T-helper 17 cell (primary cell): ENCODE measurements at places on chromosomes 16 and 17.
A peak's percentile ranks its signal among the peaks of the same experiment; 100 is the strongest.

DNA sequence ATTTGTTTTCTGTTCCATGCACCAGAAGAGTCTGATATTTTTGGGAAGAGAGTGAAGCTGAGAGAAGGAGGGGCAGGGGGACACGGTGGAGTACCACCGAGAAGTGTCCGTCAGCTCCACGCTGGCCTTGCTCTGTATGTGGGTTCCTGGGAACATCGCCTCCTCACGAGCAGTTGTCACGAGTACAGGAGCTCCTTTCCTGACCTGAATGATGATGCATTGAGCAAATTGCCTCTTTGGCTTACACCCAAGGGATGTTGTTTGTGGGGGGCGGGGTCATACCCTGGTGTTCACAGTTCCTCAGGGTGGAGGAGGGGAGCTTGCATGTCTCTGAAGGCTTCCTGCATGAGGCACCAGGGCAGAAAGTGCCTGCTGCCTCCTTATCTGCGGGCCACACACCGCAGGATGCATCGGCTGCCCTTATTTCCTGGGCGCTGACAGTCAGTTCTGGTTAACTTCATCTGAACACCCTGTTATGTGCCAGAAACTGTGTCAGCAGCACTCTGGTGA is 36.2 kb downstream of the RGS9 start:
- no peaks in the 10 kb centered on the region for H3K36me3 ChIP-seq
- no peak overlapping the region for H3K27ac ChIP-seq
- H3K4me1 ChIP-seq = peaks cover 12% of the 10 kb centered on the region

DNA sequence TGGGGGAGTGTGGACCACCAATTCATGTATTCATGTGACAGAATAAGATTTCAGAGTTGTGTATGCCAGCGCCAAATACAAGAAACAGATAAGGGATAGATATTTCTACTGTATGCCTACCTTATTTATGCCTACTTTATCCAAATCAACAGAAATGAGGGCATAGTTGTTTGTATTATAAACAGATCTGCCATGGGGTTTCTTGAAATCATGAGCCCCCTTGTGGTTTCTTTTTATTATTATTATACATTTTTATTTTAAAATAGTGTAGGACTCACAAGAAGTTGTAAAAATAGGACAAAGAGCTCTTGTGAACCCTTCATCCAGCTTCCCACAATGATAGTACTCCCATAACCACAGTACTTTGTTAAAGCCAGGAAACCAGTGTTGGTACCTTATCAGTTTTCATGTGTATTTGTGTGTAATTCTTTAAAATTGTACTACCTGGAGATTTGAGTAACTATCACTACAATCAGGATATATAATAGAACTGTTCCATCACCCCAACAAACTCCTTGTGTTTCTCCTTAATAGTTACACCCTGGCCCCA is 229.4 kb downstream of the CCDC182 start:
- no peak overlapping the region for H3K27ac ChIP-seq
- H3K4me3 ChIP-seq = no peak overlapping the region
- H3K4me1 ChIP-seq = peaks cover 21% of the 10 kb centered on the region
- no peaks in the 10 kb centered on the region for H3K27me3 ChIP-seq
- DNase-seq = no peak
- no peaks in the 10 kb centered on the region for H3K36me3 ChIP-seq

DNA sequence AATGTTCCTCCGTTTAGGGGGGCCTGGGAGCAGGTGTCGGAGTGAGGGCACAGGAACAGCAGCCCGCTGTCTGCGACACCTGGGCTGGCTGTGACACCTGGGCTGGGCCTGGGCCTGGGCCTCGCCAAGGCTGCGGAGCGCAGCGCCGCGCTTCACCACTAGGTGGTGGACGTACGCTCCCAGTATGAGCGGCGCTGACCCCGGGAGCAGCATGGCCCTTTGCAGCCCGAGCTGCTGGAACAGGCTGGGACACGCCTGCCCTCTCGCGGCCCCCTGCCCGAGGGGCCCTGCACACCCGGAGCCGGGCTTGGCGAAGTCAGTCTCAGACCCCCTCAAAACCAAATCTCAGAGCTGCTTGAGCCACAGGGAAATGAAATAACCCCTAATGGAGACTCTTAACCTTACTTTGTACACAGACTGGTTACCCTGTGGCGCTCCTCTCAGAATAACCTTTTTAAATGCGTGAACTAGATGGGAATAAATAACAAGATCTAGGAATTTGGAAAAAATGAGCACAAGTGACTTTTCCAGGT is 38.6 kb upstream of the FA2H start:
- H3K36me3 ChIP-seq = no peaks in the 10 kb centered on the region
- H3K4me1 ChIP-seq = peaks cover 7% of the 10 kb centered on the region
- H3K27ac ChIP-seq = no peak overlapping the region
- H3K27me3 ChIP-seq = peaks cover 20% of the 10 kb centered on the region
- H3K4me3 ChIP-seq = peak overlapping the region; percentile 50

GRCh38 chr16:84277244-84277823 is 17.3 kb upstream of the WFDC1 start:
- peaks cover 35% of the 10 kb centered on the region for H3K27me3 ChIP-seq
- DNase-seq = peak; percentile 43
- H3K36me3 ChIP-seq = peaks cover 2% of the 10 kb centered on the region
- no peak overlapping the region for H3K4me3 ChIP-seq
- H3K27ac ChIP-seq = no peak overlapping the region

DNA sequence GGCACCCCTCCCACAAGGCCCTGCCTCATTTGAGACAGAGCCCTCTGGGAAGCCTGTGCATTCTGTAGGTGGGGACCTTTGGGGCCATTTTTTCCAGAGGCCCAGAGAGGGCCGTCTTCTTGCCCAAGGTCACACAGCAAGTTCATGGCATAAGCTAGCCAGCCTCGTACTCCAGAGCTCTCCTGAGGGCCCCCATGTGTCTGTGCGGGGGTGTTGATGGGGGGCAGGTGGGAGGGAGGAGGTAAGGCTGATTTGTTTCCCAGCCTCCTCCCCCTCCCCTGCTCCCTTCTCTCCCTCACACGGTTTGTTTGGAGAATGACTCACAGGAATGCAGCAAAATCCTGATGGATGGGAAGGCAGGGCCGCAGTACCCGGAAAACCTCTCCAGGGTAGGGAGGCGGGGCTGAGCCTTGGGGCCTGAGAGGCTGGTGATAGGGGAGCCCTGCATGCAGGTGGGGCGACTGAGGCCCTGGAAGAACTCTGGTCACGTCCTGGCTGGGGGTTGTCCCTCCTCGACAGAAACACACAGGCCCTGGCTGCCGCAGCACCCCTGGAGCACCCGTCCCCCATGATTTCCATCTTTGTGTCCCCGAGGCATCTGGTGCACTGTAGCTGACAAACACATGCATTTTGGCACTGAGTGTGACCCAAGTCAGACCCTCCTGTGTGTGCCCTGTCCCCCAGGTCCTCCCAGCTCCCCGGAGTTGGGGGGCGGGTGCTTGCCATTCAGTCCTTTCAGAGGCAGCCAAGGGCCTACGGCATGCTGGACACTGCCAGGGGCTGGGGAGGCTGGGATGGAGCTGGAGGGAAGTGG is 29.7 kb downstream of the RAI1 start:
- peaks cover 9% of the 10 kb centered on the region for H3K4me1 ChIP-seq
- no peak overlapping the region for H3K4me3 ChIP-seq
- H3K27me3 ChIP-seq = peaks cover 3% of the 10 kb centered on the region
- no peak for DNase-seq

DNA sequence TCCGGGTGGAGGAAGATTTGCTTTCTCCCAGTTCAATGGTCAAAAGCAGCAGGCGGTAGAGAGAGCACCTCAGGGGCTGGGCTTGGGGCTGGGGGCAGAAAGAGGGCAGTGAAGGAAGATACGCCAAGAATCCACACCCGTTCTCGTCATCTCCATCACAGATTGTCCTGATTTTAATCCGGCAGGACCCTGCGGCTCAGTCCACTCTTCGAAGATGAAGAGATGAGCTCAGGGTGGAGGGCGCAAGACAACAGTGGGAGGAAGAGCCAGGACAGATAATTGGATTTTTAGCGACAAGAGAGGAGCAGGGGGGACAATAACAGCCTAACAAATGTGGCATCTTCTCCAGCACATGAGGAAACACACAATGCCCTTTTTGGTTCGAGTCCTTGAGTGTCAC is 165.9 kb downstream of the SDK2 start:
- no peak for DNase-seq
- H3K27me3 ChIP-seq = peaks cover 39% of the 10 kb centered on the region
- peak overlapping the region; percentile 27 for H3K27ac ChIP-seq

- no peak overlapping the region for H3K4me3 ChIP-seq
- no peaks in the 10 kb centered on the region for H3K4me1 ChIP-seq
- H3K36me3 ChIP-seq = no peaks in the 10 kb centered on the region
- no peaks in the 10 kb centered on the region for H3K27me3 ChIP-seq
- no peak overlapping the region for H3K27ac ChIP-seq
- DNase-seq = no peak
Observed at GRCh38 chr16:76985392-76986045, 205.5 kb upstream of the MON1B start.

DNA sequence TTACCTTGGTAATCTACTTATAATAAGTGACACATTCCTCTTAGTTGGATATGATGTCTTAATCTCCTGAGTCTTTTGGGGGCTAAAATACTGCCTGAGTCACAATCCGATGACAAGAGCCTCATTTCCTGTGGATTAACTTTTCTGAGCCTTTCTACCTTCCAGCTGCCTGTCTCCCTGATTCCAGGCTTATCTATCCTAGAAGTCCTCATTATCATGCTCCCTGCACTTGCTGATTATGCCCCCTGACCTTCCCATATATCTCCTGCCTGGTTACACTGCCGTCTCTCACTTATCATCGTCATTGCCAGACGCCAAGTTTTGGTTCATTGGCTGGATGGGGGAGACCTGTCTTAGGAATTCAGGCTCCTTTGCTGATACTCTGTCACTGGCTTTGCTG is 727.4 kb upstream of the CA10 start:
- H3K27ac ChIP-seq = no peak overlapping the region
- H3K4me3 ChIP-seq = no peak overlapping the region
- H3K36me3 ChIP-seq = no peaks in the 10 kb centered on the region
- no peak for DNase-seq
- no peaks in the 10 kb centered on the region for H3K27me3 ChIP-seq

GRCh38 chr17:75561927-75562603 is 25.5 kb upstream of the MYO15B start:
- no peak overlapping the region for H3K4me3 ChIP-seq
- H3K4me1 ChIP-seq = peaks cover 9% of the 10 kb centered on the region
- DNase-seq = no peak

DNA sequence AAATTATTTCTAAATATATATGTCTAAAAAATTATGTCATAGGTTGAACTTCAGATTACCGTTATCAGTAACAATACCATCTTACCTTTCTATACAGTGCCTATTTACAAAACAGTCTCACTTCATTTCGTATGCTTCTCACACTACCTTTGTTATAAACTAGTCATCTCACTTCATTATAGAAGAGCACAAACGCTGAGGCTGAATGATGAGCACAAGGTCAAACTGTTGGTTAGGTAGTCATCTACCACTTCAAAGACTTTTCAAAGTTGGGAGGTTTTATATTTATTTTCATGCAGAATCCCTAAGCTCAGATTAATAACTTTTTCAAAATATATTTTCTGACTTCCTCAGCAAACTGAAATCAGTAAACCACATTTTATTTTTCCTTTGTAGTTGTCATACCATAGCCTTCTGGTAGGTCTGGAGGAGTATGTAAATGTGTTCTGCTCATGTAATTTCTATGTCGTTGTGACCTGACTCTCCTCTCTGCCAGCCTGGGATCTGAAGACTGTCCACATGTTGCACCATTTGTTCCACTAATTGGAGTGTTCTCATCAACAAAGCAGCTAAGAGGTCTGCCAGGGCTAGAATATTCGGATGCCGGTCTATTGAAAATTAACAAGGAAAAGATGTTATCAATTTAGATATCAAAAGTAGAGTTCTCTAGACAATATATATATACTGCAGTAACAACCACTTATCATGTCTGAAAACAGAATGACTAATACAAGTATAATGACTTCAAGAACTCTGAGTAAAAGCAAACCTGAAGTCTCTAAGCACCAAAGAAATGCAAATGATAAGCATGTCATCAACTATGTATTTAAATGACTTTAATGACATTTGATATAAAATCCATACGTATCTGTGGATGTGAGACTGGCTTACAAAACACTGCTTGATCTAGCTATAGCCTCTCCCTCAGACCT is 73.9 kb downstream of the CEP95 start:
- no peaks in the 10 kb centered on the region for H3K27me3 ChIP-seq
- peaks cover 7% of the 10 kb centered on the region for H3K4me1 ChIP-seq
- H3K36me3 ChIP-seq = peaks cover 4% of the 10 kb centered on the region
- no peak overlapping the region for H3K4me3 ChIP-seq

DNA sequence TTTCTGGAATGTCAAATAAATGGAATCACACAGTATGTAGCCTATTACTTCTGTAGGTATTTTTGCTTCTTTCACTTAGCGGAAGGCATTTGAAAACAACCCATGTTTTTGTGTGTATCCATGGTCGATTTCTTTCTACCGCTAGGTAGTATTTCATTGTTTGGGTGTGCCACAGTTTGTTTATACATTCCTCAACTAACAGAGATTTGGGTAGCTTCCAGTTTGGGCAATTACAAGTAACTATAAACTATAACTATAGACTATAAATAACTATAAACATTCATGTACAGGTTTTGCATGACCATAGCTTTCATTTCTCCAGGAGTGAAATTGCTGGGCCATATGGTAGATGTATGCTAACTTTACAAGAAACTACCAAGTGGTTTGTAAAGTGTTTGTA is 40.1 kb downstream of the LYRM9 start:
- no peaks in the 10 kb centered on the region for H3K36me3 ChIP-seq
- no peak overlapping the region for H3K27ac ChIP-seq
- peaks cover 3% of the 10 kb centered on the region for H3K4me1 ChIP-seq
- no peak for DNase-seq
- peaks cover 12% of the 10 kb centered on the region for H3K27me3 ChIP-seq

- H3K4me3 ChIP-seq = no peak overlapping the region
- no peaks in the 10 kb centered on the region for H3K27me3 ChIP-seq
- H3K4me1 ChIP-seq = peaks cover 9% of the 10 kb centered on the region
- DNase-seq = no peak
- H3K36me3 ChIP-seq = no peaks in the 10 kb centered on the region
Observed at GRCh38 chr16:72064361-72064894, 1.4 kb downstream of the HPR start.

- H3K36me3 ChIP-seq = peaks cover 4% of the 10 kb centered on the region
- DNase-seq = no peak
- no peak overlapping the region for H3K4me3 ChIP-seq
- peak overlapping the region; percentile 100 for H3K27ac ChIP-seq
Observed at GRCh38 chr16:11788914-11789313, 8.1 kb downstream of the ZC3H7A start.

DNA sequence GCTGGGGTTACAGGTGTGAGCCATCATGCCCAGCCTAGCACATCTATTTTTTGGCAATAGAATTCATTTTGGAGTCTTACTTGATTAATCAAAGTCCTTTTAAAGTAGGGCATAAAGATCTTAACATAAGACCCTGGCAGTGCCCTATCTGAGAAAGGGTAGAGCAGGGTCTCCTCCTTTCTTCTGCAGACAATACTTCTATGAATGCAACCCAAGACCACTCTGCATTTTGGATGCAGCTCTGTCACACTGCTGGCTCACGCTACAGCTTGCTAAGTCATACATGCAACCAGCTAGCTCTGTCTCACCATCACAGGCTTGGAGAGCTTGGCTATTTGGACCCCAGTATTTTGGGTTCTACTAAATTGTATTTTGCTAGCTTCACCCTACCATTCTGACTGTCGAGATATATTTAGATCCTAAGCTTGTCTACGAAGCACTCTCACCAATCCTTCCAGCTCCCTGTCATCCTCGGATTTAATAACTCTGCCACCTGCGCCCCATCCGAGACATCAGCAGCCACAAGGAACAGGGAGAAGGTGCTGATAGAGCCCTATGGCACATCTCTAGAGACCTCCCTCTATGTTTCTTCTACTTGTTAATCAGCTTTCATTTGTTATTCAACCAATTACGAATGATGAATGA is 45.1 kb downstream of the RBFOX3 start:
- H3K4me3 ChIP-seq = no peak overlapping the region
- H3K4me1 ChIP-seq = no peaks in the 10 kb centered on the region
- DNase-seq = no peak

GRCh38 chr16:89033796-89034572 is 57.0 kb upstream of the CBFA2T3 start:
- peaks cover 22% of the 10 kb centered on the region for H3K4me1 ChIP-seq
- H3K36me3 ChIP-seq = no peaks in the 10 kb centered on the region
- peak overlapping the region; percentile 73 for H3K27ac ChIP-seq
- peak overlapping the region; percentile 36 for H3K4me3 ChIP-seq
